Left cardiac atrium (tissue), 4 donors: ENCODE measurements at places on chromosomes 5 and 9. TPM values are rescaled to one million over a fixed set of nuclear protein-coding genes. Genes with fewer than 3 reads are reported as not detected.
A peak's percentile ranks its signal among the peaks of the same experiment; 100 is the strongest.

DNA sequence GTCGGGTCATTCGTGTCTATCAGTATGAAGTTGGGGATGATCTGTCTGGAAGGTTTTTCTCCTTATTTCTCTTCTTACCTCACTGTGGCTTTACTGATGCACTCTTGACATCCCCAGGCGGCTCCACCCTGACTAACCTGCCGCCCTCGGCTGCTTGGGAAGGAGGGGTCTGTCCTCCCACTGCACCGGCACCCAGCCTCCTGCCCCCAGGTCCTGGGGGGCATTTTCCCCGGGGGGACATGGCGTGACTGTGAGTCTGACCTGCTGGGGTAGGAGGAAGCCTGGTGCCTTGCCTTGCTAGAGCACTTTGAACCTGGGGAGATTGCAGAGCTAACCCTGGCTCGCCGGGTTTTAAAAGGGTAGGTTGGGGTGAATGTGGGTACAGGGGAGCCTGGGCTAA lies 27.5 kb downstream of the DYNC2I2 start:
- DNase-seq = peak; percentile 8

DNA sequence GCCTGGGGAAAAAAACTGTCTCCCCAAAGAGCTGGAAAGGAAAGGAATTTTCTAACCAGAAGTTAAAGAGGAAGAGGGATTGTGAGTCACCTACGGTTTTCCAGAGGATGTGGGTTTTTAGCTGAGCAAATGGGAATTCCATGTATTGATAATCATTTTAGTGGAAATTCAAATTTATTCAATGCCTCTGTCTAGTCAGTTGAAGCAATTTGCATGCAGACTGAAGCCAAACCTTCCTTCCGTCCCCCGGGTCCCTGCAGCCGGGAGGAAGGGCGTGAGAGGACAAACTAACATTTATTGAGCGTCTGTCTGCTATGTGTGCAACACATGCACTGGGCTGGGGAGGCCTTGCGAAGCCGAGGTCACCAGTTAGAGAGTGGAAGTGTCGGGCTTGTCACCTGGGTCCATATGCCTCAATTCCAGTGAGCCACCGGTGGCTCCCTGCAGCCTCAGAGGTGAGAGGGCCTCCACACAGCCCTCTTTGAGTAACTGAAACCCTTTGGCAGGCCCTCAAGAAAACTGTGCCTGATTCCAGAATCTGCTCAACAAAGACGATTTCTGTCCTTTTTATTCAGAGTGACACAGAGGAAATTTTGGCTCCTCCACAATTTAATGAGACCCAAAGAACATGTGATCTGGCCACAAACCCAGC lies 70.3 kb downstream of the COL27A1 start:
- no peak for DNase-seq

DNA sequence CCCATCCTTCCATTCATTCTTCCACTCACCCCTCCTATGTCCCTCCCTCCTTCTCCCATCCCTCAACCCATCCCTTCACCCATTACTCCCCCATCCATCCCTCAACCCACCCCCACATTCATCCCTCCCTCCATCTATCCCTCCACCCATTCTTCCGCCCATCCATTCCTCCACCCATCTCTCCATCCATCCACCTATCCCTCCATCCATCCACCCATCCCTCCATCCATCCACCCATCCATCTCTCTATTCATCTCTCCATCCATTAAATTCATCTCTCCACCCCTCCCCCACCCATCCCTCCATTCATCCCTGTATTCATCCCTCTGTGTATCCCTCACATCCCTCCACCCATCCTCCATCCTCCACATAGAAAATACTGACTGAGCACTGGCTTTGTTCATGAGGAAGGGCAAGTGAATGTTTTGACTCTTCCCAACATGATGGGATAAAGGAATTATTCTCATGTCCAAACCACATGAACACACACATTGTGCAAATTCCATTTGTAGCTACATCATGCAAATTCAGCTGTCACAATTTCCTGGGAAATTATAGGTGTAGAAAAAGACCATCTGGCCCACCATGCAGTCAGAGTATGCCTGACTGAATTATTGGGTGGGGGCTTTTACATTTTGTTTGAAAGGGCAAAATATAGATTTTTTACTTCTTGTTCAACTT lies 6.9 kb upstream of the VAV2 start:
- DNase-seq = no peak

DNA sequence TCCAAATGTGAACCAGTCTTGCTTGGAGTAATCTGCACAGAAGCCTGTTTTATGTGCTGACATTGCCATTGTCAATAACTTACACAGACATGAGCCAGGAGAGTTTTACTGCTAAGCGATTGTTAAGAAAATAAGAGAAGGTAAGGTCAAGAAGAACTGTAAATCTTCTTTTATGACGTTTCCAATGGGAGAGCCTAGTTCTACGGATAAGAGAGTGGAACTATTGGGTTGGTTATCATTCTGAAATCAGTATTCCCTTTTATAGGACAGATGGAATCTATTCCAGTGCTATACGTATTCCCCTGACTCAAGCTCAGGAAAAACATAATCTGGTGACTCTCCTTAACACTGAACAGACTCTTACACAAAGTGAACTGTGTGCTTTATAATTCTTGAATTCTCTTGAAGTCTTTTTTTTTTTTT lies 137.9 kb upstream of the OTULINL start:
- no peak for DNase-seq

- DNase-seq = no peak
Observed at GRCh38 chr5:76571559-76571958, 51.6 kb downstream of the F2RL2 start.

DNA sequence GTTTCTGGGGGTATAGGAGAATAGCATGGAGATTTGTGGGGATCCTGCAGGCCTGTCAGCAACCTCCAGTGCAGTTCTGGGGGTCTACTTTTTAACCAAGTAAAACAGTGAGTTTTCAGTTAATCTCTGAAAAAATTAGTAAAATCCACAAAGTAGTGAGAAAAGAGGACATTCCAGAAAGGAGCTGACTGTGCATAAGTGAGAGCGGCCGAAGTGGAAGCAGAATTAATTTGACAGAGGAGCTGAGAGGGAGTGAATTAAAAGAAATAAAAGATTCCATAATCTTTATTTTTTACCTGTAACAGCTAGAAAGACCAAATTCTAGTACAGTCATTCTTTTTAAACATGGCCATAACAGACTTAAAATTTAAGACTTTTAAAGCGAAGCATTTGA lies 149.2 kb downstream of the SGCD start:
- no peak for DNase-seq

DNA sequence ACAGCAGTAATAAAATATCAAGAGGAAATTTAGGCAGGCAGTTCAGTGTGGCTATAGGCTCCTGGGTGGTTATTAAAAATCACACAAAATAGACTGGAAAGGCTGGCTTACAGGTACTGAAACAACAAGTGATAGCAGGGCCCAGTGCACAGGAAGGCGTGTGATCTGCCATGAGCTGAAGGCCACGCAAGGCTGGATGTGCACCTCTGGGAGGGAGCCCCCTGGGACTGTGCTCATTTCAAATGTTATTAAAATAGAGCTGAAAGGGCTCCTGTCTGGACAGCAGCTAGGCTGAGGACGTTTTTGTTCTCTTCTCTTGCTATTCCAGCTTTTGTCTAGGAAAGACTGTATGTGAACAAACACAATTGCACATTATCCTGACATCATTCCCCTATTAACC lies 324.3 kb upstream of the RFX3 start:
- DNase-seq = no peak

- DNase-seq = no peak
Observed at GRCh38 chr9:94593459-94594345, at the start of gene FBP2. Gene FBP2 (minus strand): TSS chr9:94593824. CDS start chr9:94593726, 98 bp downstream.

DNA sequence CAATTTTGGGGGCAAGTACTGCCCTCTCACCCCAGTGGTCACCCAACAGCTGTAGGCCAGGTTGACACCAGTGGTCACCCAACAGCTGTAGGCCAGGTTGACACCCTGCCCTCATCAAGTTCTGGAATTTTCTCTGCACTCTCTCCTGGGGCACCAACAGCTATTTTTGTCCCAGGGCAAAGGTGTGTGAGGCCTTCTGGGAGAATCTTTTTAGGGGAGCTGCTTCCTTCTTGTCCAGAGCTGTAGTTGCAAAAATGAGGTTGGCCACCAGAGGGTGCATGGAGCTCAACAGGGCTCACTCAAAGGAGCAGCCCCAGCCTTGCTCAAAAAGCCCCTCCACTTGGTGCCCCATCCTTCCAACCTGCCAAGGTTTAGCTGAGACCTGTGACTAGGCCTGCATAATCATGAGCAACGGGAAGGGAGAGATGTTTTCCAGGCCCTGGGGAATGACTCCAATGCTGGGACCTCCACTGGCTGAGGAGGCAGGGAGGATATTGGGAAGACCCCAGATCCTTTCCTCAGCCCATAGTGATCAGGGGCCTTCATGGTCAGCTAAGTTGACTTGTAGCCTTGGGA lies 10.6 kb upstream of the P4HA2 start:
- DNase-seq = peak; percentile 76

- no peak for DNase-seq
Observed at GRCh38 chr9:108275906-108276305, 579.9 kb downstream of the ACTL7B start.

DNA sequence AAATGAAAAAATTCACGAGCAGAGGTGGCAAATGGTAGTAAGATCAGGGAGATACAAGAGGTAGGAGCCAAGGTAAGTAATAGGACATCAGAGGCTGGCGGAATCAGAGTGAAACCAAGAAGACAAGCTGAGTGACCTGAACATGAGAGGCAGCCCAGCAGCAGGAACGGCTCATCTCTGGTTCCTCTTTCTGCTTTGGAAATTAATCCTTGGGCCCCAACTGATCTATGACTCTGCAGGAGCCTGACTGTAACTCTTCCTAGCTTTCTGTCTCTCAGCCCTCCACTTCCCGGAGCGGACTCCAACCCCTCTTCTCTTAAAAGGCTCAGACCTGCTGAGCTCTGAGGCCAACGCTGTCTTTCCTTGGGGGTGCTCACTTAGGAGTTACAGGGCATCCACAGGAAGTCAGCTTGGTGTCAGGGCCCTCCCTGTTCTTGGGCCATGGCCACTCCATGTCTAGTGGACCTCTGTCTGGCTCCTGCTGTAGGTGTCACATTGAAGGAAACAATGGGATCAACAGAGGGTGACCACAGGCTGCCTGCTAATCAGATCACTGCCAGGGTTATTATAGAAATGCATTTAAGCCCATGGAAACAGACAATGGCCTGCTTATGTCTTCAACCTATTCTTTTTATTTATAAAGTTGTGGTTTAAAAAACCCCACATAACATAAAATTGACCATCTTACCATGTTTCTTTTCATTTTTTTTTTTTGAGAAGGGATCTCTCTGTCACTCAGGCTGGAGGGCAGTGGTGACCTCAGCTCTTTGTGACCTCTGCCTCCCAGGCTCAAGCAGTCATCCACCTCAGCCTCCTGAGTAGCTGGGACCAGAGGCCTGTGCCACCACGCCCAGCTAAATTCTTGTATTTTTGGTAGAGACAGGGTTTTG lies 22.5 kb upstream of the SHB start:
- no peak for DNase-seq

GRCh38 chr5:59542851-59543820 lies 350.4 kb downstream of the PDE4D start:
- DNase-seq = peak; percentile 42

DNA sequence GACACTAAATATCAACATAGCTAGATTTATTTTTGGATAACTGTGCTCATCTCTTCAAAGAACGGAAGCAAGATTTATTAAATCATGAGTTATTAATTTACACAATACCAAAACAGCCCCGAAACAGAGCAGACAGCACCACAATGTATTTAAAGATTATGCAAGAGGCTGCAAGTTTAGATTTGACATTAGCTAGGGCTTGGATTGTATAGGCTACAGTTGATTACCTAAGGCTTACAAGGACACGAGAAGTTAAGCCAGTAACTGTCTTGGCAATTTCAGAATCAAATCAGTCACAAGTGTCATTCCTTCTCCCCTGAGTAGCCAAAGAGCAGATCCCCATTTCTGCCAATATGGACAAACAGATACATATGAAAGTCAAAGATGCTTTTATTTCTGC lies 152.6 kb downstream of the MED27 start:
- DNase-seq = no peak

- DNase-seq = no peak
Observed at GRCh38 chr9:101711330-101711941, 27.0 kb downstream of the GRIN3A start.

DNA sequence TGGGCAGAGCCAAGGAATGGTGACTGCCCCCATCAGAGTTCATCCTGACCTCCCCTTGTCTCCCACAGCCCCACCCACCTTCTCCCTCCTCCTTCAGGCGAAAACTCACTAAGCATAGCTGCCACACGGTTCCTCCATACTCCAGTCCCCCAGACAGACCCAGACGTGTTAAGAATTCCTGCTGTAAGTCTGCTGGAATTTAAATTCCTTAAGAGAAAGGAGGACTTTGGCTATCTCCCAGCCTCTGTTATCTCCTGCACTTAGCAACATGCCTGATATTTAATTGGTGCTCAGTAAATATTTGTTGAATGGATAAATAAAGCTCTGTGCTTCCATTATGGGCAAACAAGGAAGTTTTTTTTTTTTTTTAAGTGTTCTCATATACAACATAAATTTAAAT lies 213.7 kb downstream of the RFK start:
- DNase-seq = no peak

- DNase-seq = no peak
Observed at GRCh38 chr5:142664636-142665035, 21.3 kb downstream of the FGF1 start.

- no peak for DNase-seq
Observed at GRCh38 chr5:2131826-2132496, 249.2 kb upstream of the IRX4 start.

DNA sequence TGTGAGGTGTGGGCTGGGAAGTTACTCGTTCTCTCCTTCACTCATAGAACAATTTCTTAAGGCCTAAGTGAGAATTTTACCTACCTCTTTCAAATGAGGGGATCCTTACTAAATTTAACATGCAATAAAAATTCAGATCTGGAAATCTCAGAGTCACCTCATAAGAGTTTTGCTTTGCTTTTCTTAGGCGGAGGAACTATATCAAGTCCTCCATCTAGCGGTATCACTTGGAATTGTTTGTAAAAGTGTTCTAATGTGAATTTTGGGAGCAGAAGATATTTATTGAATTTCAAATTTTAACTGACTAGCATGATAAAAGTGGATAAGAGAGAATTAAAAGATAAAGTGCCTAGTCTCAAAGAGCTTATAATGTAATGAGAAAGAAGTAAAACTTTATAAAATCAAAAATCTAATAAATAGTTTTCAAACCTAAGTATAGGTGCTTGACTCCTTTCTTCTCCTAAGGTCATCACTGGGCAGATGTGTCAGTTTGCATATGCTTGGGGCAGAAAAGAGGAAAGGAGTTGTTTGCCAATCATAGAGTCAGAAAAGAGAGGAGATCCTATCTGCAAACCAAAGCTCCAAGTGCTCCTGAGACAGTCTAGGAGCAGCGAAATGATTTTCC lies 145.7 kb upstream of the DAB2 start:
- DNase-seq = no peak

GRCh38 chr9:35932735-35933134 lies 23.4 kb downstream of the SPAAR start:
- no peak for DNase-seq

- DNase-seq = no peak
Observed at GRCh38 chr5:137174196-137174595, 324.9 kb downstream of the SPOCK1 start.

Gene TTC1
- total RNA-seq = 74.5 TPM

Gene C6
- total RNA-seq = 175 TPM

Gene FEM1C
- 31.0 TPM for total RNA-seq

Gene DND1
- total RNA-seq = 0.44 TPM

Gene GRM6
- total RNA-seq = not detected

Gene LRRC26
- not detected for total RNA-seq

Gene NUTM2F
- total RNA-seq = not detected

Gene PCDHB7
- total RNA-seq = 1.0 TPM

Gene EQTN
- total RNA-seq = not detected

Gene ABCA2
- 33.2 TPM for total RNA-seq

Gene GPR151
- not detected for total RNA-seq

Gene ZNF366
- total RNA-seq = 7.0 TPM

Gene ZNF354C
- total RNA-seq = 3.9 TPM

Gene MEIKIN
- not detected for total RNA-seq
